ENCODE measurements at places on chromosomes 13 and 19.

- DNase-seq: no peak
Measured at GRCh38 chr19:34994643-34995541, 5.2 kb upstream of the GRAMD1A start.

DNA sequence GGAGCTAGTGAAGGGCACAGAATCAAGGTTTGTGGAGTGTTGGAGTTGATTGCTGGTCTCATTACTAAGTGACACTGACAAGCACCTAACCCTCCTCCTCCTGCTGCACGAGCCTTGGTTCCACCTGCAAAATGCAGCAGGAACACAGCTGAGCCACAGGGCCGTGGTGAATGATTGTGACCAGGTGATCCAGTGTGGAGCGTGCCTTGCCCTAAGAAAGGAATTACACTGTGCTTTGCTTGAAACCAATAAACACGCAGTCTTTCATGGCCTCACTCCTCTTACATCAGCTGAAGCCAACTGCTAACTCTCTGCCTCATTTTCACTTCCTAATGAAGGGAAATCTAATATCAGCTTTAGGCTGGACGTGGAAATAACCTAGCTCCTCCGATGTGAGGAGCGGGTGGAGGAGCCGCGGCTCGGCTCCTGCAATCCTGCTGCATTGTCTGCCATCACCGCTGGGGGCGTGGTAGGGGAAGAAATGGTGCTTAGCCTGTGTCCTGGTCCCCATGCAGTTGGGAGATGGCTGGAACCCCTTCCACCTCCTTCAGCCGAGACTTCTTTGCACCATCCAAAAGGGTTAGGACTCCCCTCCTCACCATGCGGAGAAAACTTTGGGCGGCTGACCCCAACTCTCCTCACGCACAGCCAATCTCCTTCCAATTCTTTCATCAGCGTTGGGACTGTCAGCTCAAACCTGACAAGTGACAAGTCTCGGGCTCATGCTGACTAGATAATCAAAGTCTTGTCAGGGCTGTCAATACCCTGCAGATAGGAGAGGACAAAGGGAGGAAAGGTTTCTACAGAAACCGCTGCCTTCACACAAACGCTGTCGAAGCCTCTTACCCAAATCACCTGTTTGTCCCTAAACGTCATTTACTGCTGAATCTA, 427.9 kb downstream of the ZNF536 start:
- DNase-seq: no peak

DNA sequence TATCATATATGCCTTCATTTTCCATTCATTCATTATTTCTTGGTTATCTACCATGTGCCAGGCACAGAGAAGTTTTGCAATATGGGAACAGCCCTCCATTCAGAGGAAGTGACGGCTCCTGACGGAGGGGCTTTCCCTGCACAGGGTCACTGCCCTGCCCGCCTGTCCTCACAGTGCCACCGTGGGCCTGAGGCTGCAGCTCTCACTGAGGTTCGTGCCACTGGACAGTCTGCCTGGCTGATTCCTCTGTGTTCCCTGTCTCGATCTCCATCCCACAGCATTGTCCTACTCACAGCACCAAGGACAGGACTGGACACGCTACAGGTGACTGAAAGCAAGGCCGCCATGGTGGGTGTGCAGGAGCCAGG, 92.7 kb downstream of the TSHZ3 start:
- DNase-seq: no peak

GRCh38 chr13:95246292-95247082, 54.8 kb downstream of the ABCC4 start:
- DNase-seq: no peak

- no peak for DNase-seq
Measured at GRCh38 chr19:34215006-34215665, 39.2 kb upstream of the GARRE1 start.

DNA sequence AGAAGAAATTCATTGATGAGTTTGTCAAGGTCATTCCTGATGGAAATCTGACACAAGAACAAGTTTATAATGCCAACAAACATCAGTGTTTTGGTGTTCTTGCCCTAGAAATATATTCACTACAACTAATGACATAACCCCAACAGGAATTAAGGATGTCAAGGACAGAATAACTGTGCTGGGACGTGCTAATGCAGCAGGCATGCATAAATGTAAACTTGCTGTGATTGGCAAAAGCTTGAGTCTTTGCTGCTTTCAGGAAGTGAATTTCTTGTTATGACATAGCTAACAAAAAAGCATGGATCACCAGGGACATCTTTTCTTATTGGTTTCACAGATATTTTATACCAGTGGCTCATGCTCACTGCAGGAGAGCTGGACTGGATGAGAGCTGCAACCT, 144.6 kb downstream of the KCTD12 start:
- no peak for DNase-seq

DNA sequence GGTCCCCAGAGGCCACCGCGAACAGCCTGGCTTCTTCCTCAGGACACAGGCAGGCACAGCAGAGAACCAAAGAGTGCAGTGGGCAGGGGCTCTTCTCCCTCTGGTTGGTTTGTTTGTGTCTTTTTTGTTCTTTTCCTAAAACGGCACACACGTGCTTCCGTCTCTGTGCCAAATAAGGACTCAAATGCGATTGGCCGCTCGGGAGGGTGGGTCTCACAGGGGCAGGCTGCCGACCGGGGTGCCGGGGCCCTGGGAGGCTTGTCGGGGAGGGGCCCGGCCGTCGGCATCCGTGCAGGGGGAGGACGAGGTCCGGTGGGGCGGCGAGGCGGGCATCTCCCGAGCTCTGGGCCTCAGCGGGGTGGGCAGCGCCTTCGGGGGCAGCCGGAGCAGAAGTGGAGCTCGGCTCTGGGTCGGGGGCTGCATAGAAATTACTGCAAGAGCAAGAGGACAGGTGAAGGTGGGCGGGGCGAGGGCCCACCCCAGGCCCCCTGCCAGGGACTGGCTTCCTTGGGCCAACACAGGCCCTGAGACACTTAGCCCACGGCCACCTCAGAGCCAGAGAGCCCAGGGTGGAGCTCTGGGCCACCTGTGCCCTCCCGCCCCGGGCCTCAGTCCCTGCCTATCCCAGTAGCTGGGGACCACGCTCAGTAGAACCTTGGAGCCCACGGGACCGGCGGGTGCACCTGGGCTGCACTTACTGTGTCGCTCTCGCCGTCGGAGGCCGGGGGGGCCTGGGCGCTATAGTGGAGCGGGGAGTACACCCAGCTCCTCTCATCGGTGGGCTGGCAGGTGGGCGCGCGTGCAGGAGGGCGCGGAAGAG, 6.4 kb upstream of the CACTIN start:
- DNase-seq: no peak

- DNase-seq: peak; percentile 70
Measured at GRCh38 chr19:41351339-41352245, 2.1 kb downstream of the TGFB1 start.

GRCh38 chr13:41411522-41411921, 45.8 kb upstream of the RGCC start:
- peak; percentile 47 for DNase-seq

DNA sequence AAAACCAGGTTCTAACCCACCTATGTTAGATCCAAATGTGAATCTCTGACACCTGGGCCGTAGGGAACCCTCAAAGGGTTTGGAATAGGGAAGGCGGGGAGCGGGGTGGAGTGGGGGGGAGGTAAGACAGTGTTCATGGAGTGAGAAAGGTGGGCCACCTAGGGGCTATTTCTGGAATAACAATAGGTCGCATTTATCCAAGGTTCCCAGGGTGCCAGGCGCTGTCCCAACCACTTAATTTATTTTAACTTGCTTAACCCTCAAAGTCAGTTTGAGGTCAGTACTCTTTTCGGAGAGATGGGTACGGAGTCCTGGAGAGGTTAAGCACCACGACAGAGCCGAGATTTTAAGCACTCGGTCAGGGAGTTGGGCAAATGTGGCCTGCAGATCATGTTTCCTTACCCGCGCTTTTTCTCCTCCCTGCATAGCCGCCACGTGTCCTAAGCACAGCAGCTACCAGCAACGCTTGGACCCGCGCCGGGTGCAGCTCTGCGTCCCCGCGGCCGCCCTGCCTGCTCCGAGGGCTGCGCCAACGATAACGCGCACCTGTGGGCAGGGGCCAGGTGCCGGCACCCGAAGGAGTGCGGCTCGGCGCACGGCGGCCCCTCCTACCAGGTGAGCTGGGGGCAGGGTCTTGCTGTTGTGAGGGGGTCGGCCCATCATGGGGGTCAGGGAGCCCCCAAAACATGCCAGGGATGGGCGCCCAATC, 25.0 kb upstream of the FXYD3 start:
- DNase-seq: no peak

GRCh38 chr13:22024381-22024994, 353.6 kb downstream of the FGF9 start:
- DNase-seq: no peak

DNA sequence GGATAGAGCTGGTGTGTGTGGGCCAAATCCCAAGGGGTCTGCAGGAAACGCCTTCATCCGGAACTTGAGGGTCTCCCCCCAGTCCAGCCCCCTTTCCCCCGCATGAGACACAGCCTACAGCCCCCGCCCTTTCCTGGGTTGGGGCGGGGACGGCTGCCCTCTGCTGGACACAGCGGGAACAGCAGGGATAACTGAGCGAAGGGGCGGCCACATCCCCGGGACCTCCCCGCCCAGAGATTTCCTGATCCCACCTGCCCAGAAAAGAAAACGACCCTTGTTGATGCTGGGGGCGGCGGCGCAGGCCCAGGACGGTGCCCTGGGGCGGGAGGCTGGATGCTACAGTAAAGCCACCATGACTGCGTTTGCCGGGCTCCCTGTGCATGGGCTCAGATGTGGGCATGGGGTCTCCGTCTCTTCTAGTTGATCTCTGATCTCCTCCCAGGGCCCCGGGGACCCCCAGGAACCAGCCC, 14.2 kb downstream of the ONECUT3 start:
- peak; percentile 55 for DNase-seq

- no peak for DNase-seq
Measured at GRCh38 chr19:38044267-38045111, 137.5 kb downstream of the SIPA1L3 start.

GRCh38 chr13:32733690-32734089, 147.4 kb downstream of the PDS5B start:
- no peak for DNase-seq

DNA sequence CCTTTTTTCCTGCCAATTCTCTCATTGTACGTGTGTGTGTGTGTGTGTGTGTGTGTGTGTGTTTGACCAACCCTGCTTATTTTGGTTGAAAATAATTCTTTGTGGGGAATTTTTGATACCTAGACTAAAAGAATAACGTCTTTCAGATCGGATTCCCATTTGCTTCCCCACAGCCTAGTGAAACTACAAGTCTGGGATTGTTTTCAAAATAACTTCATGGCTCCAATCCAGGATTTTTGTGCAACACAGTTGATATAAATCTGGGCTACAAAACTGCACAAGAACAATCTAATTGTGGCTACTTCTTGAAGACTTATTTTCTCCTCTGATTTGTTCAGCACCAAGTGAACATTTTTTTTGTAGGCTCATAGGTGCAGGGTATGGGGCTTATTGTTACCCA, 332.8 kb upstream of the MIR17HG start:
- no peak for DNase-seq

GRCh38 chr13:36493046-36493445, 60.8 kb downstream of the CCNA1 start:
- DNase-seq: no peak

DNA sequence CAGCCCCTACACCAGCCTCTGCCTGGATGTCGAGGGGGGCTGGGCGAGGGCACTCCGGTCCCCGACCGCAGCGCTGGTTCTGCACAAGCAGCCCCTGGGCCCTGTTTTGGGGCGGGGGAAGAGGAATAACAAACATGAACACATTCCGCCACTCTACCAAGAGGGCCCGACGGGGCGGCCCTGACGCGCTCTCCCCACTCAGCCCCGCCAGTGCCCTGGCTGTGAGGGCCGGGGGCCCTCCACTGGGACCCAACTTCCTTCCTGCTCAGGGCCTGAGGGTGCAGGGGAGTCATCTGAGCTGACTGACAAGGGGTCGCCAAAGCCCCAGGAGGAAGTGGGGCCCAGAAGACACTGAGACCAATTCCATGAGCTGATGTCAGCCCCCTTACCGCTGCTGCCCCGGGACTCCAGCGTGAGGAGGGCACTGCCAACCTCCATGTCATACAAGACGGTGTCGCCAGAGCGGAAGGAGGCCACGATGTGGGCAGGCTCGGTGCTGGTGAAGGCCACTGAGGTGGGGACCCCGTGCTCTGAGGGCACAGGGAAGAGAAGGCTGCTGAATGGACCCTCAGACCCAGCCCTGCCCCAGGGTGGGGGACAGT, 5.6 kb upstream of the PRKD2 start:
- no peak for DNase-seq

DNA sequence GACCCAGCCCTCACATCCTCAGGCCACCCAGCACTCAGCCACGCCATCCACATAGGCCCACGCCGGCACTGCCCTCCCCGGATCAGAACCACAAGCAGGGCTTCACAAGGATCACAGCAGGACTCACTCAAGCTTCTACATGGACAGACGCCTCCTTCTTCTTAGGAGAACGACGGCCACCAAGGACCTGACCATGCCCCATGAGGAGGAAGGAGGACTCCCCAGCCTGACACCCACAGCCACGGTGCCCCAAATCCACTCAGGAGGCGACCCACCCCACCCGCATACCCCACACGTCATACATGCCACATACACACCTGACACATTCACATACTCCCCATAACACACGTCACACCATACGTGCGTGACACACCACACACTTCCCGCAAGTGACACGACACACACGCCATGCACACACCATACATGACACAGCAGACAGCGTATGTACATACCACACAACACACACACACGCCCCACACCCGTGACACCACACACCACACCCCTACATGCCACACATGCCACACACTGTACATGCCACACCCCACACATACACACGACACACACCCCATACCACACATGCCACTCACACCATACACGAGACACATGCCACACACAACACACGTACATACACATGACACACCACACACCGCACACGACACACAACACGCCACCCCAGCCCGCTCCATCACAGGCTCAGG, 50.4 kb downstream of the MLLT1 start:
- no peak for DNase-seq

GRCh38 chr13:42751693-42752092, 29.7 kb upstream of the FAM216B start:
- DNase-seq: no peak

- no peak for DNase-seq
Measured at GRCh38 chr19:49324801-49325576, at the start of gene SLC6A16. Gene SLC6A16 (minus strand): TSS chr19:49325191. CDS start chr19:49311347, 13,844 bp downstream.

- DNase-seq: no peak
Measured at GRCh38 chr13:79084802-79085424, 321.1 kb downstream of the RBM26 start.

DNA sequence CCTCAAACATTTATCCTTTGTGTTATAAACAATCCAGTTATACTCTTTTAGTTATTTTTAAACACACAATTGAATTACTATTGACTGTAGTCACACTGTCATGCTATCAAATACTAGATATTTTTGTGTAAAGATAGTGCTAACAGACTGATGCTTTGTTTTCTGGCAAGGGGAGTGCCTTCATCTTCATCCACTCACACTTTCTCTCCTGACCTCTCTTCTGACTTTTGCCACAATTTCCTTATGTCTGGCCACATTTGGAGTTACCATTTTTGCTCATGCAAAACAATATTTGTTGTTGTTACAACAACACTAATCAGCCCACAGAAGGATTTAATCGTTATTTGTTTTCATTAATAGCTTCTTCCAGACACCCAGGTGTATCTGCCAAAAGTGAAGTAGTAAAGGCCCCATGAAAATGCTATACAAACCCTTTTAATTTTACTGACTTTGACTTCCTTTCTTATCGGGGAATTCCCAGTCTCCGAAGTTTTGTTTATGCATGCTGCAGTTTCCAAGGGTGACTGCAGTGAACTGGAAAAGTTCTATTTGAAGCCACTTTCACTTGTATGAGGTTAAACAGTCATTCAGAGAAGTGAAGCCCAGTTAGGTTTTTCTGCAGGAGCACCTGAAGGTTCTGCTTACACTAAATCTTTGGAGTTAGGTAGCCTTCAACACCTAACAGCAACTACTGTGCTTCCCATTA, 66.1 kb upstream of the FRY start:
- DNase-seq: no peak
